ENCODE measurements at places on chromosomes 1 and 21. TPM values are rescaled to one million over a fixed set of nuclear protein-coding genes. Genes with fewer than 3 reads are reported as not detected.

Gene CZIB
- total RNA-seq: 63.7 TPM

Gene RGS5
- 1.8 TPM for total RNA-seq

Gene PPFIA4
- 8.0 TPM for total RNA-seq

Gene KCNA2
- total RNA-seq: not detected

Gene SYPL2
- total RNA-seq: 1.8 TPM

DNA sequence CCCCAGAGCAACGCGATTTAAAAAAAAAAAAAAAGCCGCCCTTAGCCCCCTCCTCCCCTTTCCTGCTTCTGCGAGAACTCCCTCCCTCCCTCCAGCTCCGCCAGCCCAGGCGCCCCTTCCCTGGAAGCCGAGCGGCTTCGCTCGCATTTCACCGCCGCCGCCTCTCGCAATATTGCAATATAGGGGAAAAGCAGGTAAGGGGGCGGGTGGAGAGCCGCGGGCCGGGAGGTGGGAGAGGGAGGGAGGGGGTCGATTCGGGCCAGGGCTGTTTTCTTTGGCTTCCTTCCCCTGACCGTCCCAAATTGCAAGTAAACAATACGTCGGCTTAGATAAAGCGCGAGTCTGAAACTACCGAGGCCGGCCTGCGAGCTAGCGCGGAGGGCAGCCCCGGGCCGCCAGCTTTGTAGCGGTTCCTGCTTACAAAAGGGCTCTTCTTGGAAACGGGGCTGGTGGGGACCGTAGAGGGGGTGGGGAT, 408 bp downstream of the LMO4 start:
- peak; percentile 89 for DNase-seq

GRCh38 chr1:201693890-201694607, 134.9 kb upstream of the IPO9 start:
- no peak for DNase-seq

DNA sequence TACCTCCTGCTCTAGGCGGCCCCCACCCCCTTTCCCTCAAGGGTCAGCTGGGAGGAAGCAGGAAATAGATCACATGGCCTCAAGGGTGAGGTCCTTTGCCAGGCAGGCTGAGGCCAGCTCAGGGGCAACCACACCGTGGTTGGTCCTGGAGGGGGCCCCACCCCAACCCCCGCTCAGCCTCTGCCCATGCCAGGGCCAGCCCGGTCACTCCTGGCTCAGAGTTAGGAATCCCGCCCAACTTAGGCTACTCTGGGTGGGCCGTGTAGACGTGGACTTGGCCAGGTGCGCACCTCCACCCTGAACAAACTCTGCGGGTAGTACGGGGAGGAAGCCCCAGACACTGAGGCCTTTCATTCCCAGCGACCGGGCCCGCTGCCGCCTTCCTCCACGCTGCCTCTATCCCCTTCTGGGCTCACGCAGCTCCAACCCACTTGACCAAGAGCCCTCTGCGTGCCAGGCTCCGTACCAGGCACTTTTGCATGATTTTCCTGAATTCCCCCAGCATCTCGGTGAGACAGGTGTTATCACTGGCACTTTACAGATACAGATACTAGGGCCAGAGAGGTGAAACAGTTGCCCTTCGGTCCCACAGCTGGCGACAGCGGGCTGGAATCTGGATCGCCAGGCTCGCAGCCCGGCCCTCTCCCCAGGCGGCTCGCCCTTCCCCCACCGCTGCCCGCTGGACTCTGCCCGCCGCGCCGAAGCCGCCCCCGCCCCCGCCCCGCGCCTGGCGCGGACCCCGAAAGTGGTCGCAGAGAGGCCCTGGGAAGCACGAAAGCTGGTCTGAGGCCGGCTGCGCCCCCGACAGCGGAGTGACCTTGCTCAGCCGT, 769 bp downstream of the GALE start:
- DNase-seq: peak; percentile 98

GRCh38 chr1:244837597-244838258, 2.3 kb downstream of the COX20 start:
- no peak for DNase-seq

DNA sequence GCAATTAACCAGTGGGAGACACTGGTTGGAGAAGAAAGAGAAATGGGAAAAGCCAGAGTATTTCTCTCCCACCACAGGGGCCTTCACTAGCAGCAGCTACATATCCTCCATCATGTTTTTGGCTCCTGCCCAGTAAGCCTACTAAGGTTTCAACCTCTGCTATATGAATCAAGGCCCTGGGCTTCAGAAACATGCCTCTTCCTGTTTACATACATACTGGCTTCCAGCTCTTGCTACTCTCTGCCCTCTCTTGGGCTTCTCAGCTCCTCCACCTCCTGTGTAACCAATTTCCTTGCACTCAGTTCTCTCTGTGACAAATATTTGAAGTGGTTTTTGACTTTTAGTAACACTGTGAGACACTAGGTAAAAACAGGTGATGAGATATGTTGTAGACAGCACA, 80.8 kb downstream of the LRRC7 start:
- no peak for DNase-seq

GRCh38 chr1:207316622-207317391, 4.7 kb upstream of the CD55 start:
- DNase-seq: no peak

DNA sequence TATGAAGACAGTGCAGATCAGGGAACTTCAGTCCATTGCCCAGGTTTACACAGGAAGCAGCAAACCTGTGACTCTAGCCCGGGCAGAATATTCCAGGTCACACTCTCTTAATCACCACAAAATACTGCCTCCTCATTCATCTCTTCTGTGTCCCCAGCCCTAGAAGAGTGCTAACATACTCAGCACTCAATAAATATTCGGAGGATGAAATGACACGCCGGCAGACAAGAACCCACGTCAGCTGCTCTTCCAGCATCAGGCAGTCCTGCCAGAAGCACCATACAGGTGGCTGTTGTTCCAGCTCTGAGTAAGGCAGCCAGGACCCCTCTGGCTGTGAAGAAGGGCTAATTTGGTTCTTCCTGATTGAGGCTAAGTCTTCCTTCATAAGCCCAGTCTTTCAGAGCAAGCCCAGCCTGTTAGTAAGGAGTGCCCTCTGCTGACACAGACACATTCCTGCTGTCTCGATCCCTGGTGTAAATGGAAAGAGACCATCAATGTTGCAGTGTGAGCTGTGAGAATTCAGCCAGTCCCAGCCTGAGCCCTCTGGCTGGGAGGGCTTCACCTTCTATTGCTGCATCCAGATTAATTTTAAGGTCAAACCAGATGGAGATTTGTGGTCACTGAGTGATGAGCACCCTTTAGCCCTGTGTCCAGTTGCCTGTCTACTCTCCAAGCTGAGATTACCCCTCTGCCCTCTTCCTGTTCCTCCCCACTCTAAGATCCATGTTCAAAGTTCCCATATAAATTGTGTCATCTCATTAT, 45.0 kb upstream of the KIRREL1 start:
- peak; percentile 44 for DNase-seq

- no peak for DNase-seq
Measured at GRCh38 chr1:243411472-243411871, 155.6 kb downstream of the SDCCAG8 start.

GRCh38 chr1:86227026-86227425, 70.5 kb upstream of the COL24A1 start:
- DNase-seq: no peak
